ENCODE measurements at places on chromosomes 4 and X.
A peak's percentile ranks its signal among the peaks of the same experiment; 100 is the strongest.

GRCh38 chr4:5524446-5525299 is 183.7 kb downstream of the EVC2 start:
- H3K36me3 ChIP-seq: no peaks in the 10 kb centered on the region
- no peak for DNase-seq
- H3K27ac ChIP-seq: no peak overlapping the region
- no peak overlapping the region for H3K4me3 ChIP-seq
- no peaks in the 10 kb centered on the region for H3K4me1 ChIP-seq

- H3K27ac ChIP-seq: no peak overlapping the region
- H3K4me3 ChIP-seq: no peak overlapping the region
- no peak for DNase-seq
- no peaks in the 10 kb centered on the region for H3K27me3 ChIP-seq
Measured at GRCh38 chr4:170281027-170281426, 191.3 kb upstream of the AADAT start.

DNA sequence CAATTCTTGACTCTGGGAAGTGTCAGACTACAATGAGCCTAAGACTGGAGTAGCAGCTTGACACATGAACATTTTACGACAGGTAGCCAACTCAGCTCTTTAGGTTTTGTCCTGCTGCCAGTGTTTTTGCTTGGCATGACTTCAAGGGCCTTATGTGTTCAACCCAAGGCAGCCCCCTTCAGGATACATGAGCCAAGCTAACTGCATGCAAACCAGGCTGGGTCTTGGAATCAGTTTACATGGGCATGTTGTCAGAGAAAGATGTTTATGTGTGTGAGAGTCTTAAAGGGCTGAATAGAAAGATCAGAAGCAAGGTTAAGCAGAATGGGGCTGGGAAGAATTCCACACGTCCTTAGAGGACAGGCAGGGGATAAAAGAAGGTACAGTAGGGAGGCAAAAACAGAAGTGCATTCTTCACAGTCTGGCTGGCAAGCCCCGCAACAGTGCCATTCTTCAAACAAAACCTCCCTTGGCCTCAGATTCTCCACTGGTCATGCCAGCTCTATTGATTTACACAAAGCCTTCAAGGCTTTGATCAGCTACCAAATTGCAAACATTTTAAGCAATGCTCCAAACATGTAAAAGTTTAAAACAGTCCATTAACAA is 97.3 kb downstream of the NKX6-1 start:
- no peak overlapping the region for H3K4me3 ChIP-seq
- no peaks in the 10 kb centered on the region for H3K4me1 ChIP-seq
- no peaks in the 10 kb centered on the region for H3K27me3 ChIP-seq
- H3K27ac ChIP-seq: no peak overlapping the region
- no peak for DNase-seq

- no peaks in the 10 kb centered on the region for H3K36me3 ChIP-seq
- no peak for DNase-seq
- no peak overlapping the region for H3K27ac ChIP-seq
- H3K4me1 ChIP-seq: no peaks in the 10 kb centered on the region
- no peaks in the 10 kb centered on the region for H3K27me3 ChIP-seq
Measured at GRCh38 chrX:42490111-42490510, 287.9 kb downstream of the PPP1R2C start.

DNA sequence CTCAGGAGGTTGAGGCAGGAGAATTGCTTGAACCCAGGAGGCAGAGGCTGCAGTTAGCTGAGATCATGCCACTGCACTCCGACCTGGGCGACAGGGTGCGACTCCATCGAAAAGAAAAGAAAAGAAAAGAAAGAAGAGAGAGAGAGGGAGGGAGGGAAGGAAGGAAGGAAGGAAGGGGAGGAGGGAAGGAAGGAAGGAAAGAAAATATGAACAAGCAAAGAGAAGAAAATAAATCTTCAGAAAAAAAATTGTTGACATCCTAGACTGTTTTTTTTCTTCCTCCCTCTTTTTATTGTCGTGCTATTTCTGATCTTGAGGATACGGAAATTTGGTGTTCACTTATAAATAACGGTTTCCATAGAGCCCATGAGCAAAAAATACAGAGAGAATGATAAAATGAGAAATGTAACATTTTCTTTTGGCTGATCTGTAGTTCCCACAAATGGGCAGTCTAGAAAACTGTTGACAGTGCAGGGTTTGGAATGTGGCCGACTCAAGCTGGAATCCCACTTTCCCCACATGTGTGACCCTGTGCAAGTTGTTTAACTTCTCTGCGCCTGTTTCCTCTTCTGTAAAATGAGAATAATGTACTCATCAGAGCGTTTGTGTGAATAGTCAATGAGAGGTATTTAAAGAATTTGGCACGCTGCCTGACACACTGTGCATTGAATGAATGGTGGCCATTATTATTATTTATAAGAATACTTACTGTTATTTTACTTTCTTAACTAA is 19.4 kb downstream of the SORBS2 start:
- no peak overlapping the region for H3K27ac ChIP-seq
- H3K36me3 ChIP-seq: no peaks in the 10 kb centered on the region
- DNase-seq: no peak
- H3K4me1 ChIP-seq: no peaks in the 10 kb centered on the region
- H3K27me3 ChIP-seq: no peaks in the 10 kb centered on the region

DNA sequence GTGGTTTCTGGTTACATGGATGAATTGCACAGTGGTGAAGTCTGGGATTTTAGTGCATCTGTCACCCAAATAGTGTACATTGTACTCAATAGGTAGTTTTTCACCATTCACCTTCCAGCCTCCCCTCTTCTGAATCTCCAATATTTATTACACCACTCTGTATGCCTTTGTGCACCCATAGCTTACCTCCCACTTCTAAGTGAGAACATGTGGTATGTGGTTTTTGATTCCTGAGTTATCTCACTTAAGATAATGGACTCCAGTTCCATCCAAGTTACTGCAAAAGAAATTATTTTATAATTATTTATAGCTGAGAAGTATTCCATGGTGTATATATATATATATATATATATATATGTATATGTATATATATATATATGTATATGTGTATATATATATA is 155.8 kb downstream of the HHIP start:
- H3K4me3 ChIP-seq: no peak overlapping the region
- H3K27ac ChIP-seq: no peak overlapping the region
- no peak for DNase-seq
- no peaks in the 10 kb centered on the region for H3K27me3 ChIP-seq

GRCh38 chrX:129522184-129523078 is 859 bp downstream of the SMARCA1 start:
- DNase-seq: no peak
- peaks cover 6% of the 10 kb centered on the region for H3K4me1 ChIP-seq
- peak overlapping the region; percentile 72 for H3K4me3 ChIP-seq
- no peak overlapping the region for H3K27ac ChIP-seq
- H3K36me3 ChIP-seq: no peaks in the 10 kb centered on the region

GRCh38 chr4:174284487-174284886 is 776 bp downstream of the CEP44 start:
- H3K4me3 ChIP-seq: peak overlapping the region; percentile 99
- peak overlapping the region; percentile 100 for H3K27ac ChIP-seq
- peaks cover 35% of the 10 kb centered on the region for H3K36me3 ChIP-seq

DNA sequence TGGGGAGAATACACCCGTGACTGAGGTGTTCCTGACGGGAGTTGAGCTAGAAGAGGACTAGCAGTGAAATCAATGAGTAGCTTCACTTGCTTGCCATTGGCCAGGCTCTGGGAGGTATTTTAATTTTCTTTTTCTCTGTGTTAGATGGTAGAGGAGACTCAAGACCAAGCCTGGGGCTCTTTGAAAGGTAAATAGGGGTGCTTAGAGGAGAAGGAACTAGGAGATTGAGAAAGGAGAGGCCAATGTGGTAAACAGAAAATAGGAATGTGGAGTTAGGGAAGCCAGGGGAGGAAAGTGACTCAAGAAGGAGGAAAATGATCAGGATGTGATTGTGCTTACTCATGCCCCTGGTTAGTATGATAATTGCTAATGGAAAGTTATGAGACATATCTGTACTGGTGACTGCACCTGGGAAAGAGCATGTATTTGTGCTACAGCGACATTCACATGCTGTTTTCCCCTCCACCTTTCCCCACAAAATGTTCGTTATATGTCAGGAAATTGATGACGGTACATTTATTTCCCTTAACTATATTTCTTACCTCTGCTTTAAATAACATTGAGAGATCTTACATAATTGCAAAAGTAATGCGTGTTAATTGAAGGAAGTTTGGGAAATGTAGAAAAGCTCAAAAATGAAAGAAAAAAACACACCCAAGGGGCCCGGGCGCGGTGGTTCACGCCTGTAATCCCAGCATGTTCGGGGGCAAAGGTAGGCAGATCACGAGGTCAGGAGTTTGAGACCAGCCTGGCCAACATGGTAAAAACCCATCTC is 16.9 kb upstream of the LRBA start:
- no peaks in the 10 kb centered on the region for H3K36me3 ChIP-seq
- no peaks in the 10 kb centered on the region for H3K27me3 ChIP-seq
- H3K4me3 ChIP-seq: peak overlapping the region; percentile 60

DNA sequence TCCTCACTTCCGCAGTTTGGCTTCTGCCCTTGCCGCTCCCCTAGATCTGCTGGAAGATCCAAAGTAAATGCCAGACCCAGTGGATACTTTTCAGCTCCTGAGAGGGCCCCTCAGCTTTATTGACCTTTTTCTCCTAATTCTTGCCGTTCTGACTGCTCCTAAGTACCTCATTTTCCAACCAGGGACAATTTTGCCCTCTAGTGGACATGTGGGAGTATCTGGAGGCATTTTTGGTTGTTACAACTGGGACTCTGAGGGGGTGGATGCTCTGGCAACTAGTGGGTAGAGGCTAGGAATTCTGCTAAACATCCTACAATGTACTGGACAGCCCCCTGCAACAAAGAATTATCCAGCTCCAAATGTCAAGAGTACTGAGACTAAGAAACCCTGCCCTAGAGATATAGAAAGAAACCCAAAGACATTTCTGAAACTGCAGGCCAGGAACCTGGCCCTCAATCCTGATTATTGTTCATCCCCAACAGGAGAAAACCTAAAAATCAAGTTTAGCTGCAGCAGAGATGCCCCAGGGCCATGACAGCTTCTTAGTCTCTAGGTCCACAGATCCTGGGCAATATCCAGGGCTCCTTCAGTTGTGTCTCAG is 3.4 kb downstream of the TEX13B start:
- peak overlapping the region; percentile 49 for H3K27ac ChIP-seq
- DNase-seq: no peak
- H3K36me3 ChIP-seq: no peaks in the 10 kb centered on the region

DNA sequence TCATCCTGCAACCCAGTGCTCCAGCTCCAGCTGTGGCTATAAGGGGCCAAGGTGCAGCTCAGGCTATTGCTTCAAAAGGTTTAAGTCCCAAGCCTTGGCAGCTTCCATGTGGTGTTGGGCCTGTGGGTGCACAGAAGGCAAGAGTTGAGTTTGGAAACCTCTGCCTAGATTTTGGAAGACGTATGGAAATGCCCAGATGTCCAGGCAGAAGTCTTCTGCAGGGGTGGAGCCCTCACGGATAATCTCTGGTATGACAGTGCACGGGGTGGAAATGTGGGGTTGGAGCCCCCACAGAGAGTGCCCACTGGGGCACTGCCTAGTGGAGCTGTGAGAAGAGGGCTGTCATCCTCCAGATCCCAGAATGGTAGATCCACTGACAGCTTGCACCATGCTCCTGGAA is 44.5 kb downstream of the CYTL1 start:
- H3K4me3 ChIP-seq: no peak overlapping the region
- H3K27ac ChIP-seq: no peak overlapping the region
- no peak for DNase-seq
- H3K27me3 ChIP-seq: no peaks in the 10 kb centered on the region
- no peaks in the 10 kb centered on the region for H3K36me3 ChIP-seq

DNA sequence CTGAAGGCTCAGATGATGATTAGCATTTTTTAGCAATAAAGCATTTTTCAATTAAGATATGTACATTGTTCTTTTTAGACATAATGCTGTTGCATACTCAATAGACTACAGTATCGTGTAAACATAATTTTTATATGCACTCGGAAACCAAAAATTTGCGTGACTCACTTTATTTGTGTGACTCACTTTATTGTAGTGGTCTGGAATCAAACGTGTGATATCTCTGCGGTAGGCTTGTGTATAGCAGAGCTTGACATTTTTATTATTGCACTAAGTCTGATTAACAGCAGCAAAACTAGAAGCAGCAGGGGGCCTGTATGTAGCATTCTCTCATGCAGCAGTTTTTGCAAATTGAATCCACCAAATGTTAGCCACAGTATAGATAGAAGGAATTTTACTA is 119.1 kb upstream of the PRDX4 start:
- no peaks in the 10 kb centered on the region for H3K36me3 ChIP-seq
- H3K4me1 ChIP-seq: no peaks in the 10 kb centered on the region
- no peak overlapping the region for H3K27ac ChIP-seq
- H3K27me3 ChIP-seq: peaks cover 2% of the 10 kb centered on the region

- no peak overlapping the region for H3K27ac ChIP-seq
- no peaks in the 10 kb centered on the region for H3K36me3 ChIP-seq
- no peaks in the 10 kb centered on the region for H3K4me1 ChIP-seq
- DNase-seq: no peak
Measured at GRCh38 chr4:14441561-14441960, 560.7 kb upstream of the CPEB2 start.

DNA sequence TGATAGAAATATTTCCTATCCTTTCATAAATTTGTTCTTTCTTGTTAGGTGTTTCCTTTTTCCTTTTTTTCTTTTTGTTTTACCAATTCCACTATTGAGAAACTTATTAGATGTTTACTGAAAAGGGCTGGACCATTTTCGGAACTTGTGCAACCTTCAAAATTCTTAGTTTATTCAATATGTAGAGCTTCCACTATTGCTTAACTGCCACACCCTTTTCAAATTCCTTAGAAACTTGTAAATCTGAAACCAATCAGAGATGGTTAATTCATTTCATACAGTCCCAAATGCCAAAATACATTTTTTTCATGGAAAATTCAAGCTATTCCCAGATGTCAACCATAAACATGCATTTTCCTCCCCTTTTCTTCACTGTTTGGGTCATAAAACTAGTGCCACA is 66.1 kb upstream of the SLC39A8 start:
- H3K4me3 ChIP-seq: no peak overlapping the region
- no peaks in the 10 kb centered on the region for H3K4me1 ChIP-seq
- no peaks in the 10 kb centered on the region for H3K36me3 ChIP-seq
- no peak for DNase-seq
- H3K27me3 ChIP-seq: no peaks in the 10 kb centered on the region
- no peak overlapping the region for H3K27ac ChIP-seq

GRCh38 chrX:70970482-70970995 is 39.6 kb upstream of the SLC7A3 start:
- H3K27me3 ChIP-seq: peaks cover 3% of the 10 kb centered on the region
- H3K4me3 ChIP-seq: peak overlapping the region; percentile 50
- no peaks in the 10 kb centered on the region for H3K36me3 ChIP-seq
- H3K4me1 ChIP-seq: peaks cover 10% of the 10 kb centered on the region

- peaks cover 7% of the 10 kb centered on the region for H3K36me3 ChIP-seq
- peak overlapping the region; percentile 61 for H3K27ac ChIP-seq
- peaks cover 2% of the 10 kb centered on the region for H3K27me3 ChIP-seq
- no peak for DNase-seq
- peaks cover 20% of the 10 kb centered on the region for H3K4me1 ChIP-seq
Measured at GRCh38 chrX:48890296-48890925, 7.2 kb downstream of the TIMM17B start.
